Common myeloid progenitor, CD34-positive (primary cell): ENCODE measurements at places on chromosomes 6 and 20.

GRCh38 chr6:157625764-157626163, 197.3 kb upstream of the SNX9 start:
- no peak for DNase-seq
- no peaks in the 10 kb centered on the region for H3K27me3 ChIP-seq
- peaks cover 12% of the 10 kb centered on the region for H3K4me1 ChIP-seq
- no peaks in the 10 kb centered on the region for H3K36me3 ChIP-seq

DNA sequence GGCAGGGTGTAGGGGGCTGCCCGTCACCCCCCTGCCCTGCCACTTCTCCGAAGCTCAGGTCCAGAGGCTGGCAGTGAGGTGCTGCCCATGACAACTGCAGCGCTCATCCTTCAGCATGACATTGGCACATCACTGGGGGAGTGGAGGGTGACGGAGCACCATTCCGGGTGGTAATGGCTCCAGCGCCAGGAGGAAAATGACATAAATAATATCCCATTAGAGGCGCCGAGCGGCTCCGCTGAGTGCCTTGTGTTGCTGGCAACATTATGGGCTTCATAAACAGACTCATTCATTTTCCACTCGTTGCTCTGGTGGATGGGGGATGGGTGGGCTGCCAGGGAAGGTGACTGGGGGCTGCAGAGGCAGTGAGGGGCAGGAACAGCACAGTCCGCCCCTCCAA, 56.9 kb upstream of the CTNNBL1 start:
- H3K4me3 ChIP-seq, result no peak overlapping the region
- H3K36me3 ChIP-seq, result no peaks in the 10 kb centered on the region
- H3K27me3 ChIP-seq, result peaks cover 35% of the 10 kb centered on the region

DNA sequence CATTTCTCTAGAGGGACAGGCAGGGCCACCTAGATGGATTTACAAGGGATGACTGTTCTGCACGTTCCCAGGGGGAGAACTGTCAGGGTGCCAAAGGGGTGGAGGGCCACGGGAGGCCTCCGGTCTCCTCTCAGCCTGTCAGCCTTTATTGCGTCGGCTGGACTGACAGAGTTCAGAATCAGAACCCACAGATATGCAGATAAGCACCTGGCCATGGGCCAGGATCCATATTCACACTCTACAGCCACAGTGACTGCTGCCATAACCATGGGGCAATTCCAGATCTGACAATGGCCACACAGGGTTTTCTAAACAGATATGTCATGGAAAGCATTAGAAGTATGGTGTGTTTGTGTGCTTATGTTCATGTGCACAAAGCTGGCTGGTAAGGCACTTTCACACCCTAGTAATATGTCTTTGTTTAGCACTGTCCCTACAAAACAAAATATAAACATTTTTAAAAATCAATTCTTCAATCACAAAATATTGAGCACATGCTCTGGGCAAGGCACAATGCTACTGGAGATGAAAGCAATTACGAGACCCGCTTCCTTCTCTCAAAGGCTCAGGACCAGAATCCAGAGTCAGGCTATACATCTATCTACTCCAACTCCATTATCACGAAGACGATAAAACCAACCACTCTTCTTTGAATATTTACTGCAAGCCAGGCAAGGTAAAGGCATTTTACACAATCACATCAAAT, 29.1 kb downstream of the TRAM2 start:
- H3K4me1 ChIP-seq, result peaks cover 24% of the 10 kb centered on the region
- H3K4me3 ChIP-seq, result no peak overlapping the region
- H3K27me3 ChIP-seq, result no peaks in the 10 kb centered on the region
- no peak for DNase-seq
- no peak overlapping the region for H3K27ac ChIP-seq

DNA sequence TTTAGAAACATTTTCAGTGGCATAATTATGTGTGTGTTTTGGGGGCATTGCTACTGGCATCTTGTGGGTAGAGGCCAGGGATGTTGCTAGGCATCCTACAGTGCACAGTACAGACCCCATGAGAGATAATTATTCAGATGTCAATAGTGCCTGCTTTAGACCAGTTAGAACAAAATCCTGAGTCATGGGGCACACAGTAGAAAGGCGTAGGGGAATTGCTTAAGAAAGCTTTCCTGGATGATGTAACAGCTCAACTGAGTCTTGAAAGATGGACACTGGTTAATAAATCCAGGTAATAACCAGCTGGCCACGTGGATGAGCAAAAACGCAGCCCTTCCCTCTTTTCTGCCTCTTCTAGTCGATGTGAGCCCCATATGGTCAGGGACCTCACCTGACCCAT, 51.1 kb downstream of the KCNB1 start:
- H3K27ac ChIP-seq, result no peak overlapping the region
- H3K4me3 ChIP-seq, result no peak overlapping the region
- no peaks in the 10 kb centered on the region for H3K27me3 ChIP-seq
- no peak for DNase-seq
- no peaks in the 10 kb centered on the region for H3K36me3 ChIP-seq

DNA sequence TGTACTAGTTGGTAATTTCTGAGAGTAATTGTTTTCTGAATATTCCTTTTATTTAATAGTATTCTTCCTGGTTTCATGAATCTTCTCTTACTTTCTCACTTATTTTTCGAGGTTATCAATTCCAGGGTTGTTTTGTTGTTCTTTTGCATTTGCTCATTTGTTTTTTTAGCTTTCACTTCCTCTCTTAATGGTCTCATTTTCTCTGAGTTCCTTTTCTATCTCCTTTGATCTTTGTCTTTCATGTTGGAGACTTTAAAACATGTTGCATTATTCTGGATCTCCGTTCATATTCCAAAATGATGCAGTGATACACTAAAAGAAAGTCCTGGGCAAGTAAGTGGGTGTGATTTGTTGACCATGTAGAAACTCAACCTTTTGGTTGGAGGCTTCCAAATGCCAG, 345.3 kb upstream of the SLC35B3 start:
- H3K27me3 ChIP-seq, result no peaks in the 10 kb centered on the region
- no peak for DNase-seq
- H3K4me1 ChIP-seq, result no peaks in the 10 kb centered on the region
- no peak overlapping the region for H3K27ac ChIP-seq
- no peaks in the 10 kb centered on the region for H3K36me3 ChIP-seq

GRCh38 chr6:137944793-137945498, 77.9 kb downstream of the TNFAIP3 start:
- H3K4me1 ChIP-seq, result peaks cover 6% of the 10 kb centered on the region
- H3K36me3 ChIP-seq, result no peaks in the 10 kb centered on the region
- no peak overlapping the region for H3K4me3 ChIP-seq
- DNase-seq, result peak; percentile 67

GRCh38 chr6:142803032-142803431, 141.9 kb downstream of the HIVEP2 start:
- no peak overlapping the region for H3K4me3 ChIP-seq
- no peak for DNase-seq
- H3K36me3 ChIP-seq, result no peaks in the 10 kb centered on the region
- H3K27me3 ChIP-seq, result no peaks in the 10 kb centered on the region
- no peaks in the 10 kb centered on the region for H3K4me1 ChIP-seq

DNA sequence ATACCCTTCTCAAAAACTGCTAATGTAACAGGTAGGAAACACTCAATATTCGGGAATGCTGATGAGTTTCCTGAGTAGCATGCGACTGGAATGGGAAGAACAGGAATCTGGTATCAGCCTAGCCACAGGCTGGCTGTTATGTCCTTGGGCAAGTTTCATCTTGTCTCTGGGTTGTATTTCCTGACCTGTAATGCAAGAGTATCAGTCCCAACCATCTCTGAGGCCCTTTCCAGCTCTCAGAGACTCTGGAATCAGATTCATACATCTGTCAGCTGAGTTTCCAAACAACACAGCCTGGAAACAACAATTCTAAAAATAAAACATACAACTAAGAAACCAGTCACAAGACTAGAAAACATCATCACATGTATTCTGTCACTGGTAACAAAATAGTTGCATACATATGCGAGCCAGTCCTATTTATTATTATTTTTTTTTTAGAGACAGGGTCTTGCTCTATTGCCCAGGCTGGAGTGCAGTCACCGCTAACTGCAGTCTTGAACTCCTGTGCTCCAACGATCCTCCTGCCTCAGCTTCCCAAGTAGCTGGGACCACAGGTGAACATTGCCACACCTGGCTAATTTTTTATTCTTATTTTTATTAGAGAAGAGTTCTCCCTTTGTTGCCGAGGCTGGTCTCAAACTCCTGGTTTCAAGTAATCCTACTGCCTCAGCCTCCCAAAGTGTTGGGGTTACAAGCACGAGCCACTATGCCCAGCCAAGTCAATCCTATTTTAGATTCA, 16.7 kb upstream of the TFAP2A start:
- H3K36me3 ChIP-seq, result no peaks in the 10 kb centered on the region
- no peak for DNase-seq
- peaks cover 43% of the 10 kb centered on the region for H3K27me3 ChIP-seq
- H3K4me3 ChIP-seq, result no peak overlapping the region
- no peak overlapping the region for H3K27ac ChIP-seq
- peaks cover 2% of the 10 kb centered on the region for H3K4me1 ChIP-seq

- DNase-seq, result no peak
- H3K36me3 ChIP-seq, result no peaks in the 10 kb centered on the region
- no peaks in the 10 kb centered on the region for H3K4me1 ChIP-seq
- H3K27ac ChIP-seq, result no peak overlapping the region
Measured at GRCh38 chr6:8934318-8934717, 499.0 kb upstream of the SLC35B3 start.

DNA sequence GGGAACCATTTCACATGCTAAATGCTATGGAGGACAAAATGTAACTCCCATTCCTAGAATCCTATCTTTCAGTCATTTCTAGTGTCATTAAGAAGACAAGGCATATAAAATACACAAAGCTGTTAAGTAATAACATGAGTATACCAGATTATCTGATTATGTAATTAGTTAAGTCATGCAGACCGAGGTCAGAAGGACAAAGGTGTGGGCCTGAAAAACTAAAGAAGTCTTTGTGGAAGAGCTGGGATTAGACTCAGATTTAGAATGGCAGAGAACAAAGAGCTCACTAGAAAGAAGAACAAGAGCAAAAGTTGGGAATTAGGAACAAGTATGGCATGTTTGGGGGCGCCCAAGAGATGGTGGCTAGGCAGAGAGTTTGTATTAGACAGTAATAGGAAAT, 37.0 kb downstream of the EFHC1 start:
- H3K4me3 ChIP-seq, result no peak overlapping the region
- no peaks in the 10 kb centered on the region for H3K27me3 ChIP-seq
- H3K36me3 ChIP-seq, result no peaks in the 10 kb centered on the region
- H3K4me1 ChIP-seq, result no peaks in the 10 kb centered on the region
- DNase-seq, result no peak

- H3K36me3 ChIP-seq, result no peaks in the 10 kb centered on the region
- no peak for DNase-seq
- no peak overlapping the region for H3K4me3 ChIP-seq
- no peaks in the 10 kb centered on the region for H3K4me1 ChIP-seq
- no peaks in the 10 kb centered on the region for H3K27me3 ChIP-seq
Measured at GRCh38 chr20:12815231-12815768, 193.5 kb upstream of the SPTLC3 start.

- no peaks in the 10 kb centered on the region for H3K4me1 ChIP-seq
- no peak for DNase-seq
- no peaks in the 10 kb centered on the region for H3K36me3 ChIP-seq
- H3K27ac ChIP-seq, result no peak overlapping the region
- H3K27me3 ChIP-seq, result no peaks in the 10 kb centered on the region
- no peak overlapping the region for H3K4me3 ChIP-seq
Measured at GRCh38 chr20:41222703-41223102, 85.4 kb downstream of the PLCG1 start.

DNA sequence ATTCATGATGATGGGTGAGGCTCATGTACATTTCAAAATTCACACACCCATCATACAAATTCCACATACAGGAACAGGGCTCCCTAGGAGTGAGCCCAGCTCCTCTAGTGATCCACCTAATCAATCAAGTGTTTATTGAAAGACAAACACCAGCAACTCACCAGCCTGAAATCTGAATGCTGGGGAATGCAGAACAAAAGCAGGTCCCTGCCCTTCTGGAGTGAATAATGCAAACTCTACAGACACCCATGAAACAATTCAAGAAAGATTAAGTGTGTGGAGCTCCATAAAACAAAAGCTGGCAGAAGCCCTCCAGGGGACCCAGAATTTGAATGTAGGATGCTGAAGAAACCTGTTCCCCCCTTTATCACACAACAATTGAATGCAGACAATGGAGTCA, 396.7 kb upstream of the JARID2 start:
- H3K4me3 ChIP-seq, result no peak overlapping the region
- H3K27ac ChIP-seq, result no peak overlapping the region
- no peaks in the 10 kb centered on the region for H3K27me3 ChIP-seq
- H3K4me1 ChIP-seq, result no peaks in the 10 kb centered on the region
- no peak for DNase-seq
- H3K36me3 ChIP-seq, result no peaks in the 10 kb centered on the region

DNA sequence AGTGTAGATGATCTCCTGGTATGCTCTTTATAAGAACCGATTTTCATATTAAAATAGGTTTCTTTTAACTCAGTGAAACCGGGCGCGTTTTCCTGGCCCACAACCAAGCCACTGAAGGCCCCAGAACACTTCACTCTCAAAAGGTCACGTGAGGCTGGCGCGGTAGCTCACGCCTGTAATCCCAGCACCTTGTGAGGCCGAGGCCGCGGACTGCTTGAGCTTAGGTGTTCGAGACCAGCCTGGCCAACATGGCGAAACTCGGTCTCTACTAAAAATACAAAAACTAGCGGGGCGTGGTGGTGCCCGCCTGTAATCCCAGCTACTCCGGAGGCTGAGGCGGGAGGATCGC, 402 bp upstream of the TAF8 start:
- DNase-seq, result peak; percentile 56
- H3K27me3 ChIP-seq, result no peaks in the 10 kb centered on the region
- peak overlapping the region; percentile 96 for H3K4me3 ChIP-seq
- H3K27ac ChIP-seq, result no peak overlapping the region
- H3K4me1 ChIP-seq, result peaks cover 66% of the 10 kb centered on the region

- H3K27ac ChIP-seq, result no peak overlapping the region
- H3K4me3 ChIP-seq, result no peak overlapping the region
- no peaks in the 10 kb centered on the region for H3K27me3 ChIP-seq
- H3K4me1 ChIP-seq, result no peaks in the 10 kb centered on the region
- no peaks in the 10 kb centered on the region for H3K36me3 ChIP-seq
- no peak for DNase-seq
Measured at GRCh38 chr6:159378411-159379328, 209.5 kb downstream of the FNDC1 start.

DNA sequence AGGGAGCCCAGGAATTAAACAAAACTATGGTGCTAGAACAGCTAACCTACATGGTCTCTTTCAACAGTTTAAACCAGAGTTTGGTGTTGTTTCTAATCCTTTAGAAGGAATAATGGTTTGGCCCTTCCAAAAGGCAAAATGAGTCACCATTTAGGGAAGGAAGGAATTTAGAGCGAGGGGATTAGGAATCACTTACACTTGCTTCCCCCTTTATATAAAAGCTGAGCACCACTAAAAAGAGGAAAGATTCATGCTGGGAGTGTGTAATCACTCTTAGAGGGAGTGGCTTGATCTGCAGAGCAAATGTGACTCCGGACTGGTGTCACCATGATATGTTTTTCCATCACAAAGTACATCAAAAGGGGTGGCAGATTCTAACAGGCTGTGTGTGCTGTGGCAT, 63.6 kb downstream of the F13A1 start:
- H3K4me1 ChIP-seq, result no peaks in the 10 kb centered on the region
- no peak for DNase-seq
- no peak overlapping the region for H3K4me3 ChIP-seq
- no peaks in the 10 kb centered on the region for H3K36me3 ChIP-seq
- H3K27ac ChIP-seq, result no peak overlapping the region

GRCh38 chr6:139858429-139858828, 484.0 kb upstream of the CITED2 start:
- H3K27ac ChIP-seq, result no peak overlapping the region
- H3K27me3 ChIP-seq, result no peaks in the 10 kb centered on the region
- no peak overlapping the region for H3K4me3 ChIP-seq
- DNase-seq, result no peak
- no peaks in the 10 kb centered on the region for H3K4me1 ChIP-seq
